Activated naive CD8-positive, alpha-beta T cell treated with anti-CD3 and anti-CD28 coated beads for 36 hours (primary cell): ENCODE measurements at places on chromosomes 12 and 14. TPM values are rescaled to one million over a fixed set of nuclear protein-coding genes. Genes with fewer than 3 reads are reported as not detected.

Gene REC8
- total RNA-seq: 29.2 TPM

Gene GPR162
- total RNA-seq: 0.54 TPM

Gene PRKD1
- not detected for total RNA-seq

- no peak overlapping the region for H3K27ac ChIP-seq
- no peaks in the 10 kb centered on the region for H3K36me3 ChIP-seq
- H3K27me3 ChIP-seq: no peaks in the 10 kb centered on the region
- H3K4me3 ChIP-seq: no peak overlapping the region
Measured at GRCh38 chr12:126700096-126700495, 1566.9 kb upstream of the TMEM132C start.

DNA sequence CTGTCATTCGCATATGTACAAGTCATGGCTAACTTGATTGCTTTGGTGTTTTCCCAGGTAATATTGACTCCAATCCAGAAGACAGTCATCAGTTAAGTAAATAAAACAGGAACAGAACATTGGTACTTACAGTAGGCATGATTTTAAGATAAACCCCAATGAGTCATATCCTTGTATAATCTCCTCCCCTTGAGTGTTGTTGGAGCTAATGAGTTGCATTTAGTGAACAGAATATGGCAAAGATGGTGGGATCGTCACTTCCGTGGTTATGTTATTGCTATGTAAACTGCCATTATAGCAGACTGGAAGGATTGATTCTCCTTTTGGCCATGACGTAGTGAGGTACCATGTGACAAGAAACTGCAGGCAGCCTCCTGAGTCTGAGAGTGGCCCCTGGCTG is 102.2 kb downstream of the TMX1 start:
- no peak for DNase-seq
- H3K4me3 ChIP-seq: no peak overlapping the region
- H3K36me3 ChIP-seq: peaks cover 1% of the 10 kb centered on the region
- H3K4me1 ChIP-seq: no peaks in the 10 kb centered on the region
- no peaks in the 10 kb centered on the region for H3K27me3 ChIP-seq

DNA sequence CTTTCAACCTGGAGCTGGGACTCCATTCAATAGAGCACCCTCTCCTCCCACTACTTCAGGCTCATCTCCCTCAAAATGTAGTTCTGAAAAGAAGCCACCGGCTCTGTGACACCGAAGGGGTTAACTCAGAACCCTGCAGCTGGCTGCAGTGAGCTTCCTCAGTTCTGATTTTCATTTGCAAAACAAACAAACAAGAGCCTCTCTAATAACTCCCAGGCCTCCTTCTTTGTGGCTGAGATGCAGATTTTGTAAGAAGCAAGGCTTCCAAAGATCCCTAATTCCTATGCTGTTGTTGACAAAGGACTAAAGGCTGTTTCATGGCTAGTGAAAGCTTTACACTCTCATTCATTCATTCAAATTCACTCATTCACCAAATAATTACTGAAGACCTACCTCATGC is 333.4 kb upstream of the TBX3 start:
- H3K4me3 ChIP-seq: no peak overlapping the region
- H3K27me3 ChIP-seq: no peaks in the 10 kb centered on the region
- DNase-seq: no peak
- H3K4me1 ChIP-seq: no peaks in the 10 kb centered on the region

- peaks cover 3% of the 10 kb centered on the region for H3K4me1 ChIP-seq
- no peak overlapping the region for H3K4me3 ChIP-seq
- H3K27me3 ChIP-seq: peaks cover 18% of the 10 kb centered on the region
- H3K36me3 ChIP-seq: no peaks in the 10 kb centered on the region
- H3K27ac ChIP-seq: no peak overlapping the region
Measured at GRCh38 chr12:70049596-70050360, 193.5 kb upstream of the CNOT2 start.

GRCh38 chr14:96359959-96360358 is 3.2 kb downstream of the ATG2B start:
- peaks cover 48% of the 10 kb centered on the region for H3K4me1 ChIP-seq
- H3K27ac ChIP-seq: no peak overlapping the region
- H3K27me3 ChIP-seq: no peaks in the 10 kb centered on the region
- no peak for DNase-seq
- H3K36me3 ChIP-seq: peaks cover 10% of the 10 kb centered on the region
- no peak overlapping the region for H3K4me3 ChIP-seq

DNA sequence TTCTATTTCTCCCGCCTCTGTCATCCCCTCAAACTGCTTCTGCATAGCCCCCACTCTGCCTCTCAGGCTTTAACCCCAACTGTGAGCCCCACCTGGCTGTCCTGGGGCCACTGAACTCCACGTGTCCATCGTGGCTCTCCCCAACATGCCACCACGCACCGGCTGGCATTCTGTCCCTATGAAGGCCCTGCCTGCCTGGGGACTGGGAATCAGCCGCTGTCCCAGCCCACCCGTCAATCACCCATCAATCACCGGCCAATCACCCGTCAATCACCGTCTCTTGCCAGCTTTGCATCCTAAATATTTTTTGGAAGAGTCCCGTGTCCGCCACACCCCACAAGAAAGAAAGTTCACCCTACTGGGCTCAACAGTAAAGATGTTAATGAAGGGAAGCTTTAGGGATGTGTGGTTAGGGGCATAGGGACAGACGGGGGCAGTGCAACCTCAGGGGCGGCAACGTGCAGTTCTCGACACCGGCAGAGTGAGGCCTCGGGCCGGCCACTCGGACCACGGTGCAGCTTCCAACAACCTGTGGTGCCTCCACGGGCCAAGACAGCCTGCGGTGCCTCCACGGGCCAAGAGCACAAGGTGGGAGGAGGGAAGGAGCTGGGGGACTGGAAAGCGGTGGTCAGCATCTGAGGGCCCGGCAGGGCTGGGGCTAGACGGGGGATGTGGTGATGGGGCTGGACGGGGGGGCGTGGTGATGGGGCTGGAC is 85.6 kb downstream of the GALNT9 start:
- H3K4me3 ChIP-seq: no peak overlapping the region
- no peaks in the 10 kb centered on the region for H3K36me3 ChIP-seq
- DNase-seq: no peak
- H3K27ac ChIP-seq: no peak overlapping the region
